ENCODE measurements at places on chromosomes 16 and 17.

- DNase-seq = no peak
Measured at GRCh38 chr16:27749547-27749875, 199.6 kb downstream of the KATNIP start.

GRCh38 chr17:17149520-17150447, 56.3 kb downstream of the PLD6 start:
- no peak for DNase-seq

DNA sequence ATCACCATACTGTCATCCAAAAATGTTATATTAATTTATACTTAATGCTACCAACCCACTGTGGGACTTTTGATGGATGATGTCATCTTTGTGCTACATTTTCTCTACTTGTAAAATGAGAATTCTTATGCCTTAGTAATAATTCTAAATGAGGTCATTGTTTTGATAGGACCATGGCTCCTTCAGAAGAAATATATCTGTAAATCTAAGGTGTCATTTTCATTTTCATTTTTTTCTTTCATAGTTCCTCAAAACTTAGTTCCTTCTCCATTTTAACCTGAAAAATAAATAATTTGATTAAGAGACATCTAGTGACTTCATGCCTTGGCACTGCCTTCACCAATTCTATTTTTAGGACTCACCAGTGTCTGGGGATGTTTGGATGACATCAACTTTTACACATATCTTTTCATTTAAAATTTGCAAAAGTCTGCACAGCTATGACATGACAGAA, 48.7 kb downstream of the GPRC5B start:
- no peak for DNase-seq

DNA sequence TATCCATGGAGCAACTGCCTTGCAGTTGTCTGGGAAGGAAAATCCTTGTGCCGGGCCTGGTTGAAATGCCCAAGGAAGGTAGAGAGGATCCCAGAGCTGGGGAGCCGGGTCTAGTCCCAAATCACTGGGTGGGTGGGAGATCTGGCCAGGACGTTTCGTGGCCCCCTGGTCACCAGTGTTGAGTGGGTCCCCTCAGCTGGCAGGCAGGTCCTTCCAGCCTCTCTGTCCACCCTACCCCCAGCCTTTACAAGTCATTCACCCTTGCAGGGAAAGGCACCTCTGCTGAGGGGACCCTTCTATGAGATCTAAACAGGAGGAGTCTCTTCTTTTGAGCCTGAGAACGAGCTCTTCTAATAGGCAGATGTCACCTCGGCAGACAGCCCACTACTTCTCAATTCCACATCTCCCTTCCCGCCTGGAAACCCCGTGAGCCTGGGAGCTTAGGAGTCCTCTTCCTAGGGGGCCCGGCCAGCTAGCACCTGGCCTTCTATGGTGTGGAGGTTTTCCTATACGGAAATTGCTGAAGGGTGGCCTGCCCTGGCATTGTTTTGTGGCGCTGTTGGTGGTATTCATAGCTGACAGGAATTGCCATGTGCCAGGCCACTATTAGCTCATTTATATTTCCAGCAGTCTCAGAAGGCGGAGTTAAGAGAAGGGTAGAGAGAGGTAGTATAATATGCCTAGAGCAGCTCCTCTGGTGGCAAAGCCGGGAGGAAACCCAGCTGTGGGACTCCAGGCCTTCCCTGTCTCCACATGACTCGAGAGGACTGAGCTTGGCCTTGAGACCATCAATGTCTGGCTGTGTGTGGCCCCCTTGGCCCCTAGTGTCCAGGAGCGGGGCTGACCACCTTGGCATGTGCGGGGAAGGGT, 13.3 kb downstream of the MPRIP start:
- no peak for DNase-seq

DNA sequence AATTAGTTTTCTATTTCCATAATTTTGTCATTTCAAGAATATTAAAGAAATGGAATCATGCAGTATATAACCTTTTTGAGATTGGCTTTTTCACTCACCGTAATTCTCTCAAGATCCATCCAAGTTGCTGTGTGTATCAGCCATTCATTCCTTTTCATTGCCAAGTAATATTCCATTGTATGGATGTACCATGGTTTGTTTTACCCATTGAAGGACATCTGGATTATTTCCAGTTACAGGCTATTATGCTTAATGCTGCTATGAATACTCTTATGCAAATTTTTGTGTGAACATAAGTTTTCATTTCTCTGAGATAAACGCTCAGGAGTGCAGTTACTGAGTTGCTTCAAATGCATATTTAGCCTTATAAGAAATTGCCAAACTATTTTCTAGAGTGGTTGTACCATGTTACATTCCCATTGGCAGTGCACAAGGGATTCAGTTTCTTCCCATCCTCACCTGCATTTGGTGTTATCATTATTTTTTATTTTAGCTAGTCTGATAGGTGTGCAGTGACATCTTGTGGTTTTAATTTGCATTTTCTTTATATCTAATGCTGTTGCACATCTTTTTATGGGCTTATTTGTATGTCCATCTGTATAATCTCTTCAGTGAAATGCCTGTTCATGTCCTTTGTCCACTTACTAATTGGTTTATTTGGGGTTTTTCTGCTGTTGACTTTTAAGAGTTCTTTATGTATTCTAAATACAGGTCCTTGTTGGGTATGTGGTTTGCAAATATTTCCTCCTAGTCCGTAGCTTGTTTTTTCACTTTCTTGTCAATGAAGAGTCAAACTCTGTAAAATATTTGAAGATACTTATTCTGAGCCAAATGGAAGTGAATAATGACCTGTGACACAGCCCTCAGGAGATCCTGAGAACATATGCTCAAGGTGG, 32.7 kb downstream of the BMERB1 start:
- no peak for DNase-seq

- DNase-seq = no peak
Measured at GRCh38 chr17:76532072-76532651, 5.3 kb downstream of the CYGB start.

DNA sequence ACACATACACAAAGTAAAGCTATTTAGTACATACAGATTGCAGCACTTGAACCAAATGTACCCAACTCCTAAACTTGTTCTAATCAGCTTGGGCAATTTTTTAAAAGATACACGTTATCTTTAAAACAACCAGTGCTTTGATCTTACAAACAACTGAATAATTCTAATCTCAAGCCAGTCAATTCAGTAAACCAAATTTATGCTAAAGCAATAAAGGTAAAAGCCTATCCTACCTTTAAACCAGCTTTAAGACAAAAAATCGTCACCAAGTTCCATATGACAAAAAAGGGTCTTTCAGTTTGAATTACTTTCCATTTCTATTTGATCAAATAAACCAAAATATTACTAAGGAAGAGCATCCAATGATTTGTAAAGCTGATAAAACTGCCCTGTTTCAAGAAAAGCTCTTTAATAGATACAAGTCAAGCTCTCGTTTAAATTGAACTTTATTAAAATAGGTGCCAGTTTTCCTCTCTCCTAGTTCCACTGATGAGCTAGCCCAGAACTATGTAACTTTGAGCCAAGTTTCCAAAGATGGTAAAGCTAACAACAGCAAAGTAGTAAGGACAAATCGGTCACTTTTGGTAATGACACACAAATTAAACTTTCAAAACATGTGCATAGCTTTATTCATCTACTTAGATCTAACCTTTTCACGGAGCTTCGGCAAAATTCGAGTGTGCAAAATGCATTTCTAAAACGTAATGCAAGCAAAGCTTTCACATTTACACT, 10.2 kb downstream of the CRYBA1 start:
- DNase-seq = no peak

- no peak for DNase-seq
Measured at GRCh38 chr17:42612013-42612412, 2.5 kb downstream of the TUBG1 start.

GRCh38 chr17:63514477-63514876, 8.7 kb upstream of the KCNH6 start:
- no peak for DNase-seq

DNA sequence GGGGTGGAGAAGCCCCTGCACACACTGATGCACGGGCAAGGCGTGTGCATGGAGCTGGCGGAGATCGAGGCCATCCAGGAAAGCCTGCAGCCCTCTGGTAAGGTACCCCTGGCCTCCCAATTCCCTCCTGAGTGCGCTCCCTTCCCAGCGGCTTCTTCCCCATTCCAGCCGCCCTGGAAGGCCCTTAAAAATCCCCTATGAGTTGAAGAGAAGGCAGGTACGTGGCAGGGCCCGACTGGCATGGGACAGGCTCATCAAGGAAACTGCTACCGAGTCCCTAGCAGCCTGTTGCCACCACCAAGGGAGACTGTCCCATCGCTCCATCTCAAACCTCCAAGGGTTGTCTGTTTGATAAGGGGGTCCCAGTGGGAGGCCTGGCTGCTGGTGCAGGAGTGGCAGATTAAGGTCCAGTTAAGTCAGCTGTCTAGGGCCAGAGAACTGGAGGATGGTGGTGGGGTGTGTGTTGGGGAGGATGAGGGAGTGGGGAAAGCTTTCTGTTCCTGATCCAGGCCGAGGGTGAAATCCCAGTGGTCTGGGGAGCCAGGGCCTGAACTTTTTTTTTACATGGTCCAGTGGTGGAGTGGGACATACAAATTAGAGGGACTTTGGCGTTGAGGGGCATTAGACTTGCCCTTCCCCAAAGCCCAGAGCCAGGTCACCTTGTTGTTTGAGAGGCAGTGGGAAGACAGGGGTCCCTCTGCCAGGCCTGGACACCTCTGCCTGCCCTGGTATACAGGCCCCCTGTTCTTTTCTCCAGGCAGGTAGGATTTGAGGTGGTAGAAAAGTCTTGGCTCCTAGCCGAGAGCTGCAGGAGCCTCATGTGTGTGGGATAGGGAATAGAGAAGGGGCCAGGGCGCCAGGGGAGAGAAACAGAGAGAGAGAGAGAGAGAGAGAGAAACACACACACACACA, 994 bp downstream of the IGFBP4 start:
- no peak for DNase-seq

- no peak for DNase-seq
Measured at GRCh38 chr16:57563487-57563750, 21.0 kb downstream of the ADGRG5 start.

- no peak for DNase-seq
Measured at GRCh38 chr16:48064971-48065370, 90.8 kb downstream of the ABCC12 start.

DNA sequence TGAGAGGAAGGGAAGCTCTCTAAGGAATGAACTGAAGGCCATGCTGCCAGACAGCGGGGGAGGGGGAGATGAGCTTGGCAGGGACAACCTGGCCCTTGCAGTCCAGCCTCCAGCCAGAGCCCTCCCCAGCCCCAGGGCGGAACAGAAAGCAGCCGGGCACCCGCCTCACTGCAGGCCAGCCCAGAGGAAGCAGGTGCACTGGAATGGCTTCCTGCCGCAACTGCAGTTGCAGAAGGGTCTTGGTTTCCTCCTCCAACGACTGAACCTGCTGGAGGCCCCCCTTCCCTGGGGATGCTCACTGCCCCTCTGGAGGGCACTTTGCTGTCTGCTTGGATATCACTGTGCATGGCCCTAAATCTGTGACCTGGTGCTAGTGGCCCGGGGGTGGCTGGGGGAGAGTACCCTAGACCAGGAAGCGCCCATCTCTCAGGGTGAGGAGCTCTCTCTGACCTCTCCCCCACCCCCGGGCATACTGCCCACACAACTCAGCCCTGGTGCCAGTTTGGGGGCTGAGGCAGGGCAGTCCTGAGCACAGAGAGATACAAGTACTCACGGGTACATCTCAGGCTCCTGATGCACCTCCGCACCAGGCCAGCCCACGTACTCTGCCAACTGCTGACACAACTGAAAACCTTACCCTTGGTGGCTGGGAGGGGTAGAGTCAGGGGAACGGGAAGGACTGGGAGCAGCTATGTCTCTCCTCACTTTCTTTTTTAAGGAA, 41.1 kb downstream of the MYO18A start:
- DNase-seq = no peak

- no peak for DNase-seq
Measured at GRCh38 chr16:78529881-78530280, 430.4 kb downstream of the WWOX start.

GRCh38 chr16:81657224-81657623, 121.9 kb upstream of the PLCG2 start:
- no peak for DNase-seq
